ENCODE measurements at places on chromosomes 5 and 9. TPM values are rescaled to one million over a fixed set of nuclear protein-coding genes. Genes with fewer than 3 reads are reported as not detected.
A peak's percentile ranks its signal among the peaks of the same experiment; 100 is the strongest.

The ASS1 gene
- total RNA-seq, result not detected

The COL27A1 gene
- 1.4 TPM for total RNA-seq

The PCDHGC4 gene
- total RNA-seq, result not detected

The TOMM5 gene
- 46.6 TPM for total RNA-seq

The MEIKIN gene
- 1.6 TPM for total RNA-seq

The MCIDAS gene
- total RNA-seq, result not detected

The CARD9 gene
- total RNA-seq, result 1.1 TPM

The SERF1A gene
- total RNA-seq, result 16.0 TPM

The HAND1 gene
- total RNA-seq, result not detected

The LMX1B gene
- not detected for total RNA-seq

The GOLGA1 gene
- total RNA-seq, result 19.6 TPM

The ZDHHC11B gene
- 1.6 TPM for total RNA-seq

The ELOVL7 gene
- total RNA-seq, result 0.56 TPM

The IL33 gene
- total RNA-seq, result not detected

The STPG3 gene
- not detected for total RNA-seq

The SPINK1 gene
- total RNA-seq, result not detected

DNA sequence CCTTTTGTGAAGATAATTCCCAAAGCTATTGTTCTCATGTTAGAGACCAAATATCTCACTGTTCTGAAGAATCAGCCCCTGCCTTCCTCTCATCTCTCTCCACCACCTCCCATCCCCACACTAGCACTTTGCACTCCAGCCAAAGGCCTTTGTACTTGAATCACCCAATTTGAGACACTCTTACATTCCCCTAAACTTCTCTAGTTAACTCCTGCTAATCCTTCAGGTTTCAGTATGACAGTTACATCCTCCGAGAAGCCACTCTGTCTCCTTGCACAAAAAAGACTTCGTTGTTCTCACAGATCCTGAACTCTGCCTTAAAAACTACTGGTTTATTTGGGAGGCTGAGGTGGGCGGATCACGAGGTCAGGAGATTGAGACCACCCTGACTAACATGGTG, 227.5 kb downstream of the PIK3R1 start:
- DNase-seq, result no peak

- DNase-seq, result no peak
These were observed 2097.1 kb downstream of the MAT2B start for GRCh38 chr5:165602529-165602928.

- no peak for DNase-seq
These were observed 580.6 kb downstream of the PTPRD start for GRCh38 chr9:10032166-10032565.

DNA sequence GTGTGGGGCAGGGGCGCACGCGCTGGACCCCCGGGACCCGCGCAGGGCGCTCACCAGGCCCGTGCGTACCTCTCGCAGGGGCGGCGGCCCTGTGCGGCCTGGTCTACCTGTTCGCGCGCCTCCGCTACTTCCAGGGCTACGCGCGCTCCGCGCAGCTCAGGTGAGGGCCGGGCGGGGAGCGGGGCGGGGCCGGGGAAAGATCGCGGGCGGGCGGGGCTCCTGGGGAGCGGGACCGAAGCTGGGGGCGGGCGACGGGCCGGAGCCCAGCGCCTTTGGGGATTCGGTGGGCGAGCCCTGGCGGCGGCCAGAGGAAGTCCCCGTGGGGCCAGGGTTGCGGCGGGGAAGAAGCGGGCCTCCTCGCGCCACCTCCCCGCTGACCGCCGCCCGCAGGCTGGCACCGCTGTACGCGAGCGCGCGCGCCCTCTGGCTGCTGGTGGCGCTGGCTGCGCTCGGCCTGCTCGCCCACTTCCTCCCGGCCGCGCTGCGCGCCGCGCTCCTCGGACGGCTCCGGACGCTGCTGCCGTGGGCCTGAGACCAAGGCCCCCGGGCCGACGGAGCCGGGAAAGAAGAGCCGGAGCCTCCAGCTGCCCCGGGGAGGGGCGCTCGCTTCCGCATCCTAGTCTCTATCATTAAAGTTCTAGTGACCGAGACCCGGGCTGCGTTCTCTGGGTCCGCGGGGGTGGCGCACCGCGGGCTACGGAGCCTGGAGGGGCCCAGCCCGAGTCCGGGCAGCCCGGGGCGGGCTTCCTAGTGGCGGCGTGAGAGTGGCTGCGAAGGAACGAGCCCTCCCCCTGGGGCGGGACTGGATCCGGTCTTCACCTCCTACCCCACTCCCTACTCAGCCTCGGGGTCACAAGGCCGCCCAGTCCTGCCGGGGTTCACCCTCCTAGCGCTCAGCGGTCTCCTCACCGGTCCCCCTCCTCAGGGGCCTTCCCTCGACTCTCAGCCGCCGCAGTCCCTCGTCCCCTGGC, 2.4 kb downstream of the LTC4S start:
- peak; percentile 75 for DNase-seq

GRCh38 chr5:55485073-55485472, 49.7 kb downstream of the PLPP1 start:
- no peak for DNase-seq

DNA sequence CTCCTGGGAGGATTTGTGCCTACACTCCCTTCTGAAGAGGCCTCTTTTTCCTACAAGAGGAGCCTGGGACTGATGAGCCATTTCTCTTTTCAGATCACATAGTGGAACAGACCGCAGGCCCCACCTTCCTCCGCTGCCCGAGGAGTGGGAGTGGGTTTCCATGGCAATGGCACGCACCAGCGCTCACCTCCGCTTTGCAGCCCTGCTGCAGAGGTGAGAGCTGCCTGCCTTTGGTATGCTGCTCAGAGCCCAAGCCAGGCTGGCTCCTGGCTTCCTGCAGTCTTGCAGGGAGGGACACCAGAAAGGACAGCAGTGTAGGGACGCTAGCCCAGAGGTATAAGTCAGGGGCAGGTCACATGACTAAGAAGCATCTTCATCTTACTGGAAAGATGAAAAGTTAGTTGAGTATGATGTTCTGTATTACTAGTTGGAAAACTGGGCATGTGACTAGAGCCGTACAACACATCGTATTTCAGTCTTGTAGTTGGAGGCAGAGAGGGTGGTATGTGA, 12.4 kb downstream of the PTTG1 start:
- DNase-seq, result no peak

DNA sequence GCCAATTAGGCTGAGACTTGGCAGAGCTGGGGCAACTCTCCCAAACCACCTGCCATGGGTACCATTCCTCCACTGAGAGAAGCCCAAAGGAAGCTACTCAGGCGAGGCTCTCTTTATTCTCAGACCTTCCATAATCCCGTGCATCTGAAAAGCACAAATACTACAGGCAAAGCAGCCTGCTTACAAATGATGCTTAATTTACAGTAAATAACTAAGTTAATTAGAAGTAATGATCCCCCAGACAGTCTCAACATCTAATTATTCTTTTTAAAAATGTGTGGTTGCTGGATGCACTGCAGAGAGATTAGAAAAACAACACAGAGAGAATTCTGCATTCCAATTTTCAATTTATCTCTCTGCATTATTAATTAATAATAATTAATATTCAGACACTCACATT, 53.1 kb downstream of the AK8 start:
- DNase-seq, result no peak

DNA sequence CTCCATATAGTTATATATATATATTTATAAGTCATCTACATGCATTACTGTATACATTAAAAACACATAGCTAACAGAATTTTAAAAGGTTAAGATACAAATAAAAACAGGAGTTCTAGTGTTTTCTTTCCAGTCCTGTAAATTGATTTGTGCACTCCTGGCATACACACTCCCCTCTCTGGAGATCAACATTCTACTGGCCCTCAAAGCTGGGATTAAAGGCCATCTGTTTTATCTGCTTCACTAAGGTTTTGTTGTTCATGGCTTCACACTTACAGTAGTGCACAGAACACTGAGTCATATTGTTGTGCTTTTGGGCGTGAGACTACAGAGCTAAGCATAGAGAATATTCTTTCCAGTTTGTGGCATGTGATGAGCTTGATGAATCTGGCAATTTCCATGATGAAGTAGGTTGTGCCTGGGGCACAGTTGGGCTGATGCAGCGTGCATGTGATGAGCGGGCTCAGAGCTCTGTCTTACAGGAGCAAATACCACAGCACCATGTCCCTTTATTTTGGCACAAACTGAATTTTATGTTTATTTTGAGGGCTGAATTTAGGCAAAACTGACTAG, 98.2 kb downstream of the TAF11L14 start:
- DNase-seq, result no peak

GRCh38 chr5:10018201-10019069, 231.3 kb downstream of the ATPSCKMT start:
- DNase-seq, result no peak

GRCh38 chr5:108421713-108422112, 39.8 kb upstream of the FBXL17 start:
- DNase-seq, result no peak

- DNase-seq, result no peak
These were observed 220.5 kb downstream of the FOXD4L6 start for GRCh38 chr9:40907657-40908624.

GRCh38 chr9:30757723-30758122, 1626.7 kb upstream of the ACO1 start:
- no peak for DNase-seq

- no peak for DNase-seq
These were observed 148.8 kb downstream of the MTX3 start for GRCh38 chr5:79842006-79842881.

DNA sequence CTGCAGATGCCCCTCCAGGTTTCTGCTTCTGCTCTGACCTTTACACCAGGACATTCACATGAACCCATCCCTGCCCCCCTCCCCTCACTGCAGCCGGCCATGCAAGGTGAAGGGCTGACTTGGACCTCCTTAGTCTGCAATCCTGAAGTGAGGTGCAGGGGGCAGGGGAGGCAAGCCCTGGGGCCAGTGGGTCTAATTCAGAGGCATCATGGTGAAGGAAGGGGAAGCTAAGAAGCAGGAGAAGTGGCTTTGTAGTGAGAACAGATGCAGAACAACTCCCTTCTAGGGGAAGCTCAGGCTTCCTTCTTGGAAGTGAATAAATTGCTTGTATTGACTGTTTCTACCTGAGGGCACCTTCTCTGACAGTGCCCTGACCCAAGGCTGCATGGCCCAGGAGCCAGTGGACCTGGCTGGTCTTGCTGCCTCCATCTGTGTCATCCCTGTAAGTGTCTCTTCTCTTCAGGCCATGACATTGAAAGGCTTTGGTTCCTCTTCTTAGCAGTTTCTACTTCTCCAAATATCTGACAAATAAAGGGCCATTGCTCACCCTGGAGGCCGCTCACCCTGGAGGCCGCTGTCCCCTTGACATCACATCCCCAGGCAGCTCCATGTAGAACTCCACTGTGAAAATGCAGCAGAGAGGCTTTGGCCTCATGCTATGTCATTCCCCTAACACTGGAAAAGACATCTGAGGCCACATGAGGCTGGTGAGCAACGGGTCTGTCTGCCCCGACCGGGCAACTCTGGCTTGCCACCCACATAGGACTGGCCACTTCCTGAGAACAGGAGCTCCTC, 55.3 kb downstream of the GADD45G start:
- no peak for DNase-seq

GRCh38 chr9:12775679-12776512, 1.1 kb downstream of the LURAP1L start:
- DNase-seq, result no peak

DNA sequence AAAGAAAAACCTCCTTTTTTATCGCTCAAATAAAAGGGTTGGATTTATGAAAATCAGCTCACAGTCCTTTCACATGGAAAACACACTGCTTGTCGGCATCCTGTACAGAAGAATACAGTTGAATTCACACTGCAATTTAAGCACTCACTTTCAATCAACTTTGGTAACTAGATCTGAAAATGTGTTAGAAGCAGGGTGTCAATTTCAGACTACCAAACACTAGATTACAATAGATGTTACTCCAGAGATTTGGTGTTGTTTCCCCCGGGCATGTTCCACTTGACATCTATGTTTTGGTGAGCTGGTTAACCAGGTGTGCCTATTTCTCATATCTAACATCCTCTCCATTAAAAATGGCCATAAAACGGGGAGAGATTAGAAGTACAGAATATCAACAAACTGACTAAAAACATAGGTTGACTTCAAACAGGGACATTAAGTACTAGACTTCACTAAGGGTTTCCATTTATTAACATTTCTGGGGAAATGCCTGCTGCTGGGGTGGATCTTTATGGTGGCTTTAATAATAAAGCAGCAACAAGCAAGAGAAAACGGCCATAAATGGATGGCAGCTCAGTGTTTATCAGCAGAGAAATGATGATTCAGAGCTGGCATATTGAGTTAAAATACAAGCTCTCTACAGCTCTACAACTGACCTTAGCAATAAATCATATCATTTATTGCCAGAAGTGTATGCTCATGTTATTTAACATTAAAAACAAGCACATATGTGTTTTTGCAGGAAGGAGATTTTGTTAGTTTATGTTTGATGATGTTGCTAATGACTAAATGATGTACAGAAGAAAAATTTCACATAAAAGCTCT, 158.8 kb downstream of the SLF1 start:
- DNase-seq, result no peak

DNA sequence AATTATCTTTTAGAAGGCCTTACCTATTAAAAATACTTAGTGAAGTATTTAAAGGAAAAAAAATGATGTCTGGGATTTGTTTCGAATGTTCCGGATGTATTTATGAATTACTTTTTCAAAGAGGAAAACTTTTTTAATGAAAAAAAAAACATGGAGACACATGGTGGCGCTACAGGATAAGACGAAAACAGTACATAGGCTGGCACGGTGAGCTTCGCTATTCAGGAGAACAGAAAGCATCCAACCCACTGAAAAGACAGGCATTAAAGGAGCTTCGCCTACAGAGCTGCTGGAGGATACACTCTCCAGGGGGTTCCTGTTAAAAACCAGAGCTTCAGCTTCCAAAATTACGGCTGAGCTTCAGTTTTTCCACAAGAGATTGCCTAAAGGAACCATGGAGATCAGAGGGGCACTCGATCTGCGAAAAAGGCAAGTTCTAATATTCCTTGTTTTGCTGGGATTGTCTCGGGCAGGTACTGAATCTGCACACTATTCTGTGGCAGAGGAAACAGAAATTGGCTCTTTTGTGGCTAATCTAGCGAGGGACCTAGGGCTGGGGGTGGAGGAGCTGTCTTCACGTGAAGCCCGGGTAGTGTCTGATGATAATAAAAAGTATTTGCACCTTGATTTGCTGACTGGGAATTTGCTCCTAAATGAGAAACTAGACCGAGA, at the start of gene PCDHB14:
TSS of gene PCDHB14 (plus strand) at position 232 of the 672 bp plus-strand sequence. CDS start at position 395, 163 bp downstream.
- no peak for DNase-seq

GRCh38 chr5:74493411-74493810, 147.1 kb downstream of the ENC1 start:
- DNase-seq, result no peak

- no peak for DNase-seq
These were observed 35.3 kb upstream of the HK3 start for GRCh38 chr5:176934309-176934930.

- DNase-seq, result no peak
These were observed 286.0 kb downstream of the NR2F1-AS1 start for GRCh38 chr5:93294996-93295395.

- DNase-seq, result peak; percentile 11
These were observed 100.3 kb upstream of the PANK3 start for GRCh38 chr5:168679515-168679920.

- DNase-seq, result no peak
These were observed 111.4 kb upstream of the ARRDC3 start for GRCh38 chr5:91494447-91494996.

GRCh38 chr9:98502311-98502975, 206.3 kb downstream of the GABBR2 start:
- no peak for DNase-seq
